ENCODE measurements at places on chromosomes 3 and 15.

- no peak for DNase-seq
These were observed 35.0 kb upstream of the CAPN3 start for GRCh38 chr15:42324308-42324707.

- DNase-seq, result no peak
These were observed 23.5 kb downstream of the MYH15 start for GRCh38 chr3:108486941-108487340.

DNA sequence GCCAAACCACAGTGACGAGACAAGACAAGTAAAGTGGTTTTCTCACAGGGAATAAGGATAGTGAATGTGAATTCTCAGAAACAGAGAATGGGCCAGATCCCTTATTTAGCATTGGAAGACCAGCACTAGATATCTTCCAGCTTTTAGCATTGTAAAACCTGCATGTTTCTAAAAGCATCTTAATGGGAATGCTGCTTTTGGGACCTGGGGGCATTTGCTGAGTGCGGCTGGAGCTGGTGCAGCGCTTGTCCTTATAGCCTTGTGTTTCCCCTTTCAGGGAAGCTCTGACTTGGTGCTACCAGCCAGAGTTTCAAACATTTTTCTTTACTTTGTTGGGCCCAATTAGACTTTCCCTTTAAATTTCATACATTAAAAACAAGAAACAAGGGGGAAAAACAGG is 52.9 kb downstream of the CLSTN2 start:
- DNase-seq, result no peak

DNA sequence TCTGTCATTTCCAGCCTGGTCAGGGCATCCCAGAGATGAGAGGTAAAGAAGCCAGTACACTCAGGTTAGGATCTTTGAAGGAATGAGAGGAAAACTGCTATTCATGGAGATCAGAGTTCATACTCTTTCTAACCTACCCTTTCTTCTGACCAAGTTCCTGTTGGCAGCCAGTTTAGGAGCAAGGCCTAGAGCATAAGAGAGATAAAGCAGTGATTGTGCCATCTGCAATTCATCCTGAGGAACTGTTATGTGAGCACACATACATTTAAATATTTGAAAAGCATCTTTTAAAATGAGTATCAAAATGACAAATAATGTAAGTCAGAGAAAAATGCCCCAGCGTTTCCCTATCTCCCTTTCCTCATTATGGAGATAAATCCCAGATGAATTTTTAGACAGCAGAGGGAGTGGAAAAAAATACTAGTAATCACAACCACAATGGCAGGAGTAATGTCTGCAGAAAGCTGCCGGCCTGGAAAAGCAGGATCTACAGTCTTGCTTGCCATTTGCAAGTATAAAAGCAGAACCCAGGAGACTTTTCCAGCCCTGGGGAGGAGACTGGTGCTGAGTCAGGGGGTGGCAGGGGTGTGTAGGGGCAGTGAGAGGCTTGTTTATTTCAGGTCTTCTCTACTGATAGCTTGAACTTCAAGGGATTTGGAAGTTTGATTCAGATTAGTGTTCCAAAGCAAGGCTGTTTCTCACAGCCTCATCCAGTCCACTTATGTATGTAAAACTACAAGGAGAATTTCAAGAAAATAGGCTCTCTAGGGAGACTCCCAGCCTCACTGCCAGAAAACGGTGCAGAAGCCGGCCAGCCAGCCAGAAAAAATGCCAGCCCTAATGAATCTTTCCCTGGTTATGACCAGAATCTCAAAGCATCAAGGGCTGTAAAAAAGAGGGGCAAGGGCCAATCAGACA is 1052.4 kb downstream of the TUSC7 start:
- DNase-seq, result no peak

DNA sequence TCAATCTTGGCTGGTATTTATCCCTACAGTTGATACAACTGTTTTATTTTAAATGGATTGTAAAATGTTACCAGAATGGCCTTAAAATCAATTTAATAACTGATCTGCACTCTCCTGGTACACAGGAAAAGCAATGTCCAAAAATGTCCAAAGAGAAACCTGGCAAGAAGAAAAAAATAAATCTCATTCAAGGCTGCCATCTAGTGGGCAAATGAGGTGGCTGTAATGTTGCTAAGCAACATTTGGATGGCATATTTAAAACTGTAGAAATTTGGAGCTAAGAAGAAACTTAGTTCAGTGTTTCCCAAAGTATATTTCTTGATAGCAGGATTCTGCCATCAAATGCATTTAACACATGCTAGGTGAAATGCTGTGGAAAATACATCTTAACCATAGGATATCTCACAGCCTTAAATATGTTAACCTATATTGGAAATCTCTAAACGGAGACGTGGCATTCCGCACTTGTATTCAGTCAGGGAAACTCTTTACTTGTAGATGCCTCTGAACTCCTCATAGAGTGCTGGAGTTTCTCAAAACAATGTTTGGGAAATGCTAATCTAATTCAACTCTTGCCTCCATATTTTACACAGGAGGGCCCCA is 216.8 kb downstream of the ERC2 start:
- DNase-seq, result no peak

- no peak for DNase-seq
These were observed 61.0 kb downstream of the LIPC start for GRCh38 chr15:58492661-58493397.

- no peak for DNase-seq
These were observed 12.4 kb downstream of the IREB2 start for GRCh38 chr15:78450285-78450858.

- DNase-seq, result no peak
These were observed 3.7 kb upstream of the PLD1 start for GRCh38 chr3:171813897-171814460.

DNA sequence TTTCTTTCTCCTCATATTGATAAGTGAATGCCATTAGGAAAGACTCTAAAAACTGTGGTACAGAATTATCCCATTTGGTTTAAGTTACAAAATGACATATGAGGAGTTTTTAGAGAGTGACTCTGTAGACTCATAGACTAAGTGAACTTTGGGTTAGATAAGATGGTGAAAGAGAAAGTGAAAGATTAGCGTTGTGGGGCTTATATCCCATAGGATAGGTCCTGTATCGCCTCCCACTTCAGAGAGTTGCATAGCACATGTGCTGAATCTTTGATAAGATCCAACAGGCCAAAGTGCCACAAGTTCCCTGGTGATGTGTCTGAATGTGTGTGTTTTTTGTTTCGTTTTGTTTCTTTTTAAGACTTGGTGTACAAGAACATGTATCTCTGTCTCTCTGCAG is 666.9 kb downstream of the MECOM start:
- no peak for DNase-seq

- DNase-seq, result no peak
These were observed 63.7 kb upstream of the THSD4 start for GRCh38 chr15:71051539-71051938.

DNA sequence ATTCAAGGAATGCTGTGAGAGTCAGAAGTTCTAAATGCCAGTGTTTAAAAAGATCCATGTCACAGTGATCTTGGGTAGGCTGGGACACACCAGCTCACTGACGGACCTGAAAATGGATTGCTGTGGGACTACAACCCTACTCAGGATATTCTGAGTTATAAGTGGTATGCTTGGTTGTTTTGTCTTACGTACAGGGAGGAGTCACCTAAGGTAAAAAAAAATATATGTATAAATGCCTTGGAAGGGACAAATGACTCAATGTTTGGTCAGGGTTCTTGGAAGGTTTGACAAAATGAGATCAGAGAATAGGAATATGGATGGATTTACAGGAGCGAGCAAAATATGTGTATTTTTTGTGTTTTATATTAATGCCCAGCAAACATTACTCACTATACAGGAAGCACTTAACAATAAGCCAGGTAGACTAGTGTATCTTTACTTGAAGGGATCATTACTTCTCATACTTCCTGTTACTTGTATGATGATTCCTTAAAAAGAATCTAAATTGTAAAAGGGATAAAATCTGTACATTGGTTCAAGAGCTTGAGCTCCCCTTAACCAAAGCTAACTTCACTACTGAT is 767.3 kb downstream of the GBE1 start:
- no peak for DNase-seq

GRCh38 chr15:60541481-60542299 is 62.7 kb upstream of the ICE2 start:
- DNase-seq, result no peak

DNA sequence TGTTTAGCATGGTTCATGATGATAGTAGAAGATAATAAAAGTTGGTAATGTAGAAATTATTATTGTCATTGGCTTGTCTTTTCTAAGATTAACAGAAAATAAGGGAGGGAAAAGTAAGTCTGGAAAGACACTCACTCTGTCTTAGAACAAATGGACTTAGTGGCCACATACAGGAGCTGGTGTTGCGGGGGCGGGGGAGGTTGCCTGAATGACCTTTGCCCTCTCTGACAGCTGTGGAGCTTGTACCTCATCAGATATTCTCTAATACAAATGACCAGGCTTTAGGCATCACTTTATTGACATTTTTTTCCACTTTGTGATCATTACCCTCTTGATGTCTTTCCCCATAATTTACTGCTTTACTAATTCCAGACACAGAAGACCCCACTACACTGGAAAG is 5.9 kb downstream of the TAGLN3 start:
- no peak for DNase-seq

DNA sequence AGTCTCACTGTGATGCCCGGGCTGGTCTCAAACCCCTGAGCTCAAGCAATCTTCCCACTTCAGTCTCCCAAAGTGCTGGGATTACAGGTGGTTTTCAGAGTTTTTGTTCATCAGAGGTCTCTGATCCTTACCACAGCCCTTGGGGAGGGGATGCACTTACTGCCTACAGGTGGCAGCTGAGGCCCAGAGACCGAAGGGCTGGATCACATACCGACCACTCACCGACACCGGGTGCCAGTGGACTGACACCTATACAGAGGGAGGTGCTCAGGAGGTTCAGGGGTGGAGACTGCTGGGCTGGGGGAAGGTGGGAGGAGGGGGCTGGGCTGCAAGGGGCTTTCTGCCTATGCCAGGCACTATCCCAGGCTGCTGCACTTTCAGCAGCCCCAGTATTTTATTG is 19.5 kb downstream of the DUSP7 start:
- no peak for DNase-seq

DNA sequence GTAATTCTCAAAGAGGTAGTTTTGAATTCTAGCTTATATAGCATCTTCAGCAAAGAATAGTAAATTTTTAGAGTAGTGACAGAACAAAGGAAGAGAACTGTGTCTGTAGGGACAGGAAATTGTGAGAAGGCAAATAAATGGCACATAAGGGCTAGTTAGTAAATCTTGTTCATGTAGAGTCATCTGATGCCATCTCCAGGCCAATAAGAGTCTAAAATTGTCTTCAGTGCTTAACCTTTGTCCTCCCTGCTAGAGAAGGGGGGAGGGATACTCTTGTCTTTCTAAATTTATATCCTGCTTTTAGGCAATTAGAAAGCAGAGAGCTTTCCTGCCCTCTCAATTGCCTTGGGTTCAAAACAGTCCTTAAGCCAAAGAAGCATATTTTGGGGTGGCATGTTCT is 87.0 kb upstream of the DNAJC19 start:
- DNase-seq, result no peak

- no peak for DNase-seq
These were observed at the start of gene TRIM69 for GRCh38 chr15:44736181-44736765. Gene TRIM69, plus strand, starts transcription at chr15:44736528. Its CDS starts 177 bp downstream, at chr15:44736705.

DNA sequence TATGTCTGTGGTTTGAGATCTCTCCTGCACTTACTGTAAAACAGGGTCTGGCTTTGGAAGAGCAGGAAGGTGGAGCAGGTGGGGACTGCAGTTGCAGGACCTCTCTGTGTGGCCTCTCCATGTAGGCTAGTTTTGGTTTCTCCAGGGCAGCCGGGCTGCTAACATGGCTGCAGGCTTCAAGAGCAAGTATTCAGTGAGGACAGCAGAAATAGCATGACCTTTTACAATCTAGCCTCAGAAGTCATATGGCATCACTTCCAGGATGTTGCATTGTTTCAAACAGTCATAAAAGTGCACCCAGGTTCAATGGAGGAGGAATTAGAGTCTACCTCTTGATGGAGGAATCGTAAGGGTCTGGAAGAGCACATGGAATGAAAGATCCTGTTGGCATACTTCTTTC is 728.7 kb downstream of the NTRK3 start:
- DNase-seq, result no peak

- DNase-seq, result no peak
These were observed 1064.5 kb downstream of the ZPLD1 start for GRCh38 chr3:103499132-103499900.

- no peak for DNase-seq
These were observed 100.5 kb downstream of the HMG20A start for GRCh38 chr15:77521206-77521605.

DNA sequence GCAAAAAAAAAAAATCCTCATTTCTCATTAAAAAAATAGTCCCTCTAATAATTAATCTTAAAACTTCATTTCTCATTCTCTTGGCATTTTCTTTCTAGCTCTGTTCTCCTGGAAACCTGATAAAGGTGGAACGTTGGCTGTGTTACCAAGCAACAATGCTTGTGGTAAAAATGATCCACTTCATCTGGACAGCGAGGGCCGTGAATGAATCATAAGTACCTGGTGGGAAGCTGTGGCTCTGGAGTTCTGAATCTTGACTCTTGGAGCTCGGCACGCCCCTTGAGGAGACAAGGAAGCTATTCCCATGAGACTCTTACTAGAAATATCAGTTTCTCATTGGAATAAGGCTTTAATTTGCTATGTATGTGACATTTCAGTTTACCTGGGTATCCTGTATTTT is 32.5 kb downstream of the BCL2L10 start:
- DNase-seq, result no peak

- DNase-seq, result no peak
These were observed 26.1 kb downstream of the KY start for GRCh38 chr3:134624537-134625287.

DNA sequence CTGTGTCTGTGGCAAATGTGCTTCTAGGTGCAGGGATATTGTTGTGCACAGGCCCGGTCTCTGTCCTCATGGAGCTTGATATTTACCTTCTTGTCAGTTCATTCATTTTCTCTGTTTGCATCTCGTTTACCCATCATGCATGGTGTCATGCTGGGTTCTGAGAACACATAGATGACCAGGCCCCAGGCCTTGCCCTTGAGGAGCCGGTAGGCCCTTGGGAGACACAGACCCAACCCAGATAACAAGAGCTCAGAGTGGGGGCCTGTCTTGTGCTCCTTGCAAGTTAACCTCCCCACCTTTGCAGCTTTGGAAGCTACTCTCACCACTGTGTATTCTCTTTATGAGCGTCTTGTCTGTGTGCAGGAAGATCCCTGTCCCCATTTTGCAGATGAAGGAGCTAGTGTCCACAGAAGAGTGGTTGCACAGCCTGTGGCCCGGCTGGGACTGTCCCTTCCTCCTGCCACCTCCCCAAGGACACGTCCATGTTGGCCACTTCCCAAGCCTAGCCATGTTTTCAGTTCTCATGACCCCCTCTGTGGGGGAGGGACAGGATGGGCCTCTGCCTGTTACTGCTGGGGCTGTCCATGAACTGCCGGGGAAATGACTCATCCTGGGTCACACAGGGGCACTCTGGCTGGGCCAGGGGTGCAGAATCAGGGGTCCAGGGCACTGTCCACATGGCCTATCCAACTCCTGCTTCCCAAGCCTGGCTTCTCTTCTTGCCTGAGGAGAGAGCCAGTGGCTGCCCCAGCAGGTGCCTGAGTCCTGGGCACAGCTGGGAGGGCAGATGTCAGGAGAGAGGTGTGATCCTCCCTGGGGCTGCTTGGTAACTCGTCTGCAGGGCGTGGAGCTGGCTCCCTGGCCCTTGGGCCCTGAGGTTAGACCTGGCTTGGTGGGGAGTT is 3.4 kb downstream of the SNX33 start:
- DNase-seq, result no peak

All from pulmonary artery endothelial cell (primary cell).